Type B pancreatic cell (in vitro differentiated cells): ENCODE measurements at places on chromosomes 6 and 20. TPM values are rescaled to one million over a fixed set of nuclear protein-coding genes. Genes with fewer than 3 reads are reported as not detected.

Gene DPM1
- 36.2 and 40.8 TPM in 2 replicates for total RNA-seq

- DNase-seq = no peak
Measured at GRCh38 chr6:109295109-109295773, 87.0 kb downstream of the CD164 start.

DNA sequence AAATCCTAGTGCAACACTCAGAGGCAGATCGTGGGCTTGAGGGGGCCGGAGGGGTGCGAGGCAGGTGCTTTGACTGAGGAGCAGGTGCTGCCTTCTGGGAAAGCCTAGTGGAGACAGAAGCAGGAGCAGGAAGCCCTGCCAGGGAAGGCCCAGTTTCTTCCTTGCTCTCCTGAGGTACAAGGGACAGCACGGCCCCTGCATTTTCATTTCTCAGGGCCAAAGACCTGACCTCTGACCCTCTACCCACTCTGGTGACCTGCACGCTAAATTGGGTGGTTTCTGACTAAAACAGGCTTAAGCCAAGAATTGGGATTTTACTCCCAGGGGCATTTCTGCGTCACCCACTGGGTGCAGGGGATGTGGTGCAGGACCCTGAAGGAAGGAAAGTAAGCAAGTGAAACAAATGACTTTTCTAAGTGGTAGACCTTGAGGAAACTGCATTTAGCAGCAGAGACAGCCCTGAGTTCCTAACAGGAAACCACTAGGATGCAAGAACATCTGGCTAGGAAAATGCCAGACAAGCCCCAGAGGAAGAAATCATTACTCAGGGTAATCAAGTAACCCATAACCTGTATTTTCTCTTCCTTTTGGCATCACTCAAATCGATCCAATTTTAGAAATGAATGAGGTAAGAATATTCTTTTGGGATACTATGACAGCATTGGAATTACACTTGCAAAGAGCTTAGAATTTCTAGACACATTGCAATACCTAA, 141.7 kb downstream of the CD164 start:
- DNase-seq = no peak

Gene RAD21L1
- total RNA-seq = not detected in 2 replicates

DNA sequence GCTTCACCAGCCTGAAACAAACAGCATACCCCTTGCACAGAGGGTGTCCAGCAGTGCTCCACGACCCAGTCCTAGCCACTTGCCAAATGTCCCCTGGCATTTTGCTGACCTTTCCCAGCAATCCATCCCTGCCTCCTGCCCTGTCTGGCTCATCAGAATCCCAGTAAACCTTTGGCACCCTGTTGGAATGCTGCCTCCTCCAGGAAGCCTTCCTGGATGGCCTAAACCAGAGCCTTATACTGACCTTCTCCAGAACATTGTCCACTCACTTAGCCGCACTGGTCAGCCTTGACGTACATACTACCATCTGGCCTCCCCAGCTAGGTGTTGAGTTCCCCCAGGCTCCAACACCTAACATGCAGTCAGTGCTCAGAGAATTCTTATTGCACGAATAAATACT, 2.0 kb upstream of the PACSIN1 start:
- no peak for DNase-seq

GRCh38 chr6:107411161-107411560, 48.2 kb downstream of the PDSS2 start:
- no peak for DNase-seq

- no peak for DNase-seq
Measured at GRCh38 chr20:44279228-44279627, 31.8 kb downstream of the FITM2 start.

GRCh38 chr6:65113581-65113980, 593.4 kb downstream of the EYS start:
- DNase-seq = no peak

Gene SERPINB6
- total RNA-seq = 57.5 and 61.2 TPM in 2 replicates

- DNase-seq = no peak
Measured at GRCh38 chr20:13302647-13303450, 81.8 kb downstream of the ISM1 start.

DNA sequence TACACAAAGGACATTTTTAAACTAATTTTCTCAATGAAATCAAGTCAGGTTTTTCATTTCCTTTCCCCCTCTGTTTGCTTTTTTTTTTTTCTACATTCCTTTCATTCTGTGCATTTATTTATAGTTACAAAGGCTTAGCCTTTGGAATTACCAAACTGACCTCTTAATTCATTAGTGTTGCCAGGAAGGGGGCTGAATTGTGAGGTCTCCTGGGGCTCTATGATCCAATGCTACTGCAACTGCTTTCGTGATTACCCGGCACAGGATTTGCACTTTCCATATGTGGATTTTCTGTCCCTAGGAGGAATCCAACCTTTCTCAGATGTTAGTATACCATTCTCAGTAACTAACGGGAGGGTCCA, 35.3 kb downstream of the NEDD9 start:
- no peak for DNase-seq
